ENCODE measurements at places on chromosomes 5 and 9.

DNA sequence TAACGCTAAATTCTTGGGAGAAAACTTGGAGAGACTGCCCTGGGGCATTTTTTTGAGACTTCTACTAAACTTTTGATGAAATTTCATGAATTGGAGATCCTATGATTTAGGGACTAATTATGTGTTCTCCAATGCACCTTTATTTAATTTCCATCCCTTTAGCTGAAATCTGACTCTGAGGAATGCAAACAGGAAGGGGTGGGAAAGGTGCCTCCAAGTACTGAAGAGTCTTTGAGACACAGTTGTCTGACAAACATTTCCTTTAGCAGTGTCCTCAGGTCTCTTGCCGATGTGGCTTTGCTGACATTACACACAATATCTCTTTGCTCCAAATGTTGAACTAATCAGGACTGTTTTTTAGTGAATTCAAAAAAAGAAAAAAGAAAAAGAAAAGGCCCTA, 76.9 kb downstream of the LIX1 start:
- no peak for DNase-seq

GRCh38 chr9:105194234-105194633, 50.2 kb upstream of the SLC44A1 start:
- DNase-seq = no peak

- no peak for DNase-seq
Observed at GRCh38 chr9:98775831-98776441, 20.4 kb downstream of the ANKS6 start.

GRCh38 chr9:127570533-127571111, 41.5 kb upstream of the STXBP1 start:
- DNase-seq = no peak

GRCh38 chr9:5580650-5581049, 48.3 kb upstream of the RIC1 start:
- no peak for DNase-seq

DNA sequence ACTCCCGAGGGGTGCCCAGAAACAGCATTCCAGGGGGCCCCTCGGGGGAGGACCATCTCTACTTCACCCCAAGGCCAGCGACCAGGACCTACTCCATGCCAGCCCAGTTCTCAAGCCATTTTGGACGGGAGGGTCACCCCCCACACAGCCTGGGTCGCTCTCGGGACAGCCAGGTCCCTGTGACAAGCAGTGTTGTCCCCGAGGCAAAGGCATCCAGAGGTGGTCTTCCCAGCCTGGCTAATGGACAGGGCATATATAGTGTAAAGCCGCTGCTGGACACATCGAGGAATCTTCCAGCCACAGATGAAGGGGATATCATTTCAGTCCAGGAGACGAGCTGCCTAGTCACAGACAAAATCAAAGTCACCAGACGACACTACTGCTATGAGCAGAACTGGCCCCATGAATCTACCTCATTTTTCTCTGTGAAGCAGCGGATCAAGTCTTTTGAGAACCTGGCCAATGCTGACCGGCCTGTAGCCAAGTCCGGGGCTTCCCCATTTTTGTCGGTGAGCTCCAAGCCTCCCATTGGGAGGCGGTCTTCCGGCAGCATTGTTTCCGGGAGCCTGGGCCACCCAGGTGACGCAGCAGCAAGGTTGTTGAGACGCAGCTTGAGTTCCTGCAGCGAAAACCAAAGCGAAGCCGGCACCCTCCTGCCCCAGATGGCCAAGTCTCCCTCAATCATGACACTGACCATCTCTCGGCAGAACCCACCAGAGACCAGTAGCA, 83.9 kb downstream of the GOLPH3 start:
- DNase-seq = no peak

DNA sequence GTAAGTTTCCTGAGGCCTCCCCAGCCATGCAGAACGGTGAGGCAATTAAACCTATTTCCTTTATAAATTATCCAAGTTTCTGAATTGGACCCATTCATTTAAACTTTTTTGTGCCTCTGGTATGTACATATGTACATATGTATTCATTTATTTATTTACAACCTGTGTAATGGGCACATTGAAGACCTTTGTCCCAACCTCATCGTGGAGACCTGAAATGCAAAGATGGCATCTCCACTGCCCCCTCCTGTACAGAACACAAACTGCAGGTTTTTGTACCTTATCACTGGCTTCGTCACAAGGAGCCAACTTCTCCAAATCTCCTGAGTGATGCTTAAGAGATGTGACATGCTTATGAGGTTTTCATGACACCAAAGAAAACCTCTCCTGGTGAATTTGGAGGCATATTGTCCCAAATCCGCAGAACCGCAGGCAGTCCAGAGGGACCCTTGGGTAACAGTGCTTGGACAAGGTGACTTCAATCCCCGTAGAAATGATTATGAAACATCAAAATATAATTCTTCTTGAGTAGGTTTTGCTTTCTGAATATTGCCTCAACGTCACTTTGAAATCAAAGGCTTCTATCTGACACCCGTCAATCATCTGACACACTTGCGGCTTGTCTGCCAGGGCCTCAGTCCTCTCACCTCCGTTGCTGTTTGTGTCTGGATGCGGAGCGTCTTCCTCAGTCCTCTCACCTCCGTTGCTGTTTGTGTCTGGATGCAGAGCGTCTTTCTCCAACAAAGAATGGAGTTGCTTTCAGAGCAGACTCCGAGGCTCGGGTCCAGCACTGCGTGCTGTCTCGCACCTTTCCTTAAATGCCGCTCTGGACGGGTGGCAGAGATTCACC, 135.0 kb upstream of the IRX4 start:
- no peak for DNase-seq

- no peak for DNase-seq
Observed at GRCh38 chr5:96004087-96004486, 42.4 kb upstream of the ELL2 start.

DNA sequence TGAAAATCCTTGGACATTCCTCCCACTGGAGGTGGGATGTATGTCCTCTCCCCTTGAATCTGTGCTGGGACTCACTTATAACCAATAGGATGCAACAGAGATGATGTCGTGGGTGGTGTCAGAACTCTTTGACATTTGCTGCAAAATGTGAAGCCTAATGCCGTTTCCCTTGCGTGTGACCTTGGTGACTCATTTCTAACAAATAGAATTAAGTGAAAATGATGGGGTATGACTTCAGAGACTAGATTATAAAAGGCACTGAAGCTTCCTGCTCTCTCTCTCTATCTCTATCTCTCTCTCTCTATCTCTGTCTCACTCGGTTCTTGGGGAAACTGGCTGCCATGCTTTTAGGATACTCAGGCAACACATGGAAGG, 126.1 kb upstream of the STC2 start:
- no peak for DNase-seq
